ENCODE measurements at places on chromosomes 3 and 15.

- no peak for DNase-seq
Measured at GRCh38 chr3:45317710-45318109, 70.7 kb upstream of the LARS2 start.

GRCh38 chr15:70111203-70112073, 13.7 kb upstream of the TLE3 start:
- no peak for DNase-seq

DNA sequence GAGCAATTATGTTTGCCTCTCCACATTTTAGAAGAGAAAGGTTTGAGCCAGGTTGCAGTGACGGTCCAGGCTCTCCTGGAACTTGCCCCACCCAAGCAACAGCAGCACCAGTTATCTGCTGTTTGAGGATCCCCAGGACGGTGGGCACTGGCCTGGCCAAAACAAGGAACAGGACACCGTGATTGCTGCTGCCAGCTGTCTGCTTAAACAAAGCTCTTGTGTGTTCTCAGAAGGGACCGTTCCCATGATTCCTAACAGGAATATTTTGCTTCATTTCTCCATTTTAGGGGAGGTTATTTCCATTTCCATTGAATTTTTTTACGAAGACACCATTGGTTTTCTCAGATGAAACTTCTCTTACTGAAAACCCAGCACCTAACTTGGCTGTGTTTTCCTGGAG, 66.4 kb upstream of the RPL35A start:
- no peak for DNase-seq

DNA sequence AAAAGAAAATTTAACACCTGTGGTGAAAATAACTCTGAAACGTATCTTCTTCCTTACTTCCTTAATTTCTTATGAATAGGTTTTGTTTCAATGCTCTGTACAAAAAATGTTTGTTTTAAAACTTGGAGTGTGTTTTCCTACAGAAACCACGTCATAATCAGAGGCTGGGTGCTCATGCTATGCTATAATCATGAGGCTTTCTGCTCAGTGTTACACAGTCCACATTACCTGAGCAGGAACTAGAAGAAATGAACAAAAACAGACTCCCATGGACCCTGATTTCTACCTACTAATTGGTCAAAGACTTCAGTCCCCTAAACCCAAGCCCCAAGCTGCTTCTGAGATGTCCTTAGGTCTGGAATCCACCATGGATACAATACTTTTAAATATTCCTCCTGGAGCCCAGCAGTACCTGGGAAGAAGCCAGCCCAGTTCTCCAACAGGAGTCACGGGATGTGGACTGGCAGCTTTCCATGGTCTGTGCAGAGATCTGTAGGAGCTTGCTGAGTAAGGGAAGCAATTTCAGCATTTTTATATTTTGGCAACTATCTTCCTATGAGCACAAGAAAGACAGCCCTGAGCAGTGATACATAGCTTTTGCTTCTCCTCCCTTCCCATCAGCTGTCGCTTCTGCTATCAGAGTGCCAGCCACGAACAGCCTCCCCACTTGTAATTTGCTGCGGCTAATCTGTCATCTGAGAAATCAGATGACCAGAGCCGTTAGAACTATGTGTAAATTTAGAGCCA, 65.6 kb downstream of the WDR72 start:
- DNase-seq: no peak

DNA sequence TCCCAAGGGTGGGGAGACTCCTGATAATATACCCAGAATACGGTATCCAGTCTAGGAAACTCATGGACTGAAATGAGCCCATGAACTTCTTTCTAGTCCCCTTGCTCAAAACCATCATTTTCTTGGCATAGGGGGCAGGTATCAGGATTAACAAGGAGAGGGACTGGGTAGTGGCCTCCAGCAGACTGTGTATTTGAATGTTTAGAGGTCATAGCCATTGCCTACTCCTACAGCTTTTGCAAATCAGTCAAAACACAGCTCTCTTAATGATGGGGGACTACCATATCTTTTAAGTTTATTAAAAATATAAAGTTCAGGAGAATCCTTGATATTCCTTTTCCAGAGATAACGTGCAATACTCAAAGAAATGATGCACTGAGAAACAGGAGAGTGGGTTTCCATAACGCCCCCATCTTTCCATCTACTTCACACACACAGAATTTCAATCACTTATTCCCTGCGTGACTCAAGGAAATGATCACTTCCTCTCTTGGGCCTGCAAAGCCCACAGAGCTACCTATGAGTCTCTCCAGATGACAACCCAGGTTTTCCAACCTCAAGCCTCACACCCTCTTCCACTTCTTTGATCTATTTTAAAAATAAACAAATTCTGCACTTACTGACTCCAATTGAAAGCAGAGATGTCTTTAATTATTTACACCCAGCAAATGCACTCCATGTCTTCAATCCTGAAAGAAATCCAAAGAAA, 584.0 kb upstream of the LMCD1 start:
- peak; percentile 22 for DNase-seq

DNA sequence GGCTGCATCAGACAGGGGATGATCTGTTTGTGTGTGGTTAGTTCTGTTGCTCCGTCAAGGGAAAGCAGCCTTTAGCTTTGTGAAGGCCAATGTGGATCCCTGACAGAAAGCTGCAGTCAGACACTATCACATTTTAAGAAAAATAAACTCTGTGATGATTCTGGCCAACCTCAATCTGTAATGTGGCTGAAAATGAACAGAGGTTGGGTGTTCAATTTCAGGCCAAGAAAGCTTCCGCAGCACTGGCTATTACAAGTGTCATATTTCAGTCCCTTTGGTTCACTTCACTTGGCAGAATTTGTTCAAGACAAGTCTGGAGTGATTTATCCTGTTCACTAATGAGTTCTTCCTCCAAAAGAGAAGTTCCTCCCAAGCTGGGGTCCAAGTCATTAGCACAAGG, 571.8 kb upstream of the IL12A start:
- DNase-seq: no peak

All from stimulated activated CD4-positive, alpha-beta T cell treated with anti-CD3 and anti-CD28 coated beads, Interleukin-2, amount 100 ng/mL, for 4 hours (primary cell).